ENCODE measurements at places on chromosomes 5 and 9.

DNA sequence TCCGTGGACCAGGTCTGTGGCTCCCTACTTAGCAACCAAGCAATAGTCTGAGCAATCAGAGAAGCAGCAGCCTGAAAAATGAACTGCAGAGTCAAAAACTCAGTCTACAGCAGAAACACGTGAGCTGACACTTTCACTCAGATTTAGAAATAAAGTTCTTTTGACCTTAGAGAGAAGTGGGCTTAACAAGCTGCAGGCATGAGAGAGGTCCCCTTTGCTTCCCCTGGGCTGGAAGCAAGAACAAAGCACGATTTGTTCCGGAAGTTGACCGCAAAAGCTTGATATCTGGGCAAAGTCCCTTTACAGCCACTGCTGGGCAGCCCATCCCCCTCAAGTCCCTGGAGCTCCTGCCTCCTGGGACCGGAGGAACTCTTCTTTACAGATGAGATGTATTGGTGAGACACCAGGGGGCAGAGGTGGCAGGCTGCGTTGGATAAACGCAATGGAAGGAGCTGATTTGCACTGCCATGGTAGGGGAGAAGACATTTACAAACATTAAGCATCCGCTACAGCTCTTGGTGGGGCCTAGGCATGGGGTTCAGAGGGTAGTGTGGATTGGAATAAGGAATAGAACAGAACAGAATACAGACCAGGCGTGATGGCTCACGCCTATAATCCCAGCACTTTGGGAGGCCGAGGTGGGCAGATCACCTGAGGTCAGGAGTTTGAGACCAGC, 5.8 kb upstream of the SOWAHA start:
- no peak for DNase-seq

GRCh38 chr5:146731909-146732659, 146.5 kb downstream of the PPP2R2B start:
- no peak for DNase-seq

DNA sequence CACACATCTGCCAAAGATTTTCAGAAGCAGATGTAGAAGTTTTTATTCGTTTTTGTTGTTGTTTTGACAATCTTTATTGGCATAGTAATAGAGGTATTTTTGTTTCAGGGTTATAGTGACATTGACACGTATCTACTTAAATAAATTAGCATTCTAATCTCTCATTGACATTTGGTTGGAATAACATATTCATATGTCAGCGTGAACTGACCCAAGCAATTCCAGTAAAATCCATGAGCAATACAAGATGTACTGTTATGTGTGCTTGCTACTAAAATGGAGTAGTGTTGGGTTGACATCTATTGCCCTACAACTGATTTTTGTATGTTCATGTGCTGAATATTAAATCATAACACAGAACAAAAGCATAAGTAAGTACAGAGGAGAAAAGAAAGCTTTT, 284.4 kb upstream of the SMC2 start:
- DNase-seq = no peak

DNA sequence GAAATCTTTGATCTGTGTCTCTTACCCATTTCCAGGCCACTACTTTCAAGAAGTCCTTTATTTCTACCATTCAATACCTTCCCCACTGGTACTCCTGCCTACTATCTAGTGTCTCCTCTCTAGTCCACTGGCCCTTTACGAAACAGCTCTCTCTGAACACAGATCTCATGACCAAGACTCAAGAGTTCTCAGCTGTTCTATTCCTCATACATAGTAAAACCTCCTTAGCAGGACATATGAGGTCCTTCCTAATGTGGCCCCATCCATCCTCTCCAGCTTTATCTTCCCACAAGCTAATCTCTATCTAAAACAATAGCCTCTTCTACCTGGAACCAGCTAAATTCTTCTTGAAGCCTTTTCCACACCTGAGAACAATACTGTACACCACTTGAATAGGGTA, 2.6 kb downstream of the TEX10 start:
- no peak for DNase-seq
